ENCODE measurements at places on chromosomes 2 and 18.
A peak's percentile ranks its signal among the peaks of the same experiment; 100 is the strongest.

DNA sequence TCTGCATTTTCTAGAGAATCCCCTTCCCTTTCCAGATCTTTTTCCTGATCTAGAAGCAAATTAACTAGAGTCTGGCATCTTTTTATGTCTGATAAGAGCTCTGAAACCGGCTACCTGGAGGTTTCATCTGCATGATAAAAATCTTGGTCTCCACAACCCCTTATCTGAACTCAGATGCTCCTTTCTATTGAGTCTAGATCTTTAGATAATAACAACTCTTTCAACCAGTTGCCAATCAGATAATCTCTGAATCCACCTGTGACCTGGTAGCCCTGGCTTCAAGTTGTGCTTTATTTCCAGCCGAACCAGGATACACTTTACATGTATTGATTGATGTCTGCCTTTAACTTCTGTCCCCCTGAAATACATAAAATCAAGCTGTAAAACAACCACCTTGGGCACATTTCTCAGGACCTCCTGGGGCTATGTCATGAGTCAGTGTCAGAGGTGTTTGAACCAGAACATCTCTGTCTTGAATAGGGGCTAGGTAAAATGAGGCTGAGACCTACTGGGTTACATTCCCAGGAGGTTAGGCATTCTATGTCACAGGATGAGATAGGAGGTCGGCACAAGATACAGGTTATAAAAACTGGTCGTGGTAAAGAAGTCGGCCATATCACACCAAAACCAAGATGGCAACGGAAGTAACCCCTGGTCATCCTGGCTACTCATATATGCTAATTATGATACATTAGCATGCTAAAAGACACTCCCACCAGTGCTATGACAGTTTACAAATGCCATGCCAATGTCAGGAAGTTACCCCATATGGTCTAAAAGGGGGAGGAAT is 20.8 kb downstream of the RALBP1 start:
- DNase-seq, result no peak

- DNase-seq, result no peak
Observed at GRCh38 chr2:176566496-176566895, 297.3 kb downstream of the MTX2 start.

DNA sequence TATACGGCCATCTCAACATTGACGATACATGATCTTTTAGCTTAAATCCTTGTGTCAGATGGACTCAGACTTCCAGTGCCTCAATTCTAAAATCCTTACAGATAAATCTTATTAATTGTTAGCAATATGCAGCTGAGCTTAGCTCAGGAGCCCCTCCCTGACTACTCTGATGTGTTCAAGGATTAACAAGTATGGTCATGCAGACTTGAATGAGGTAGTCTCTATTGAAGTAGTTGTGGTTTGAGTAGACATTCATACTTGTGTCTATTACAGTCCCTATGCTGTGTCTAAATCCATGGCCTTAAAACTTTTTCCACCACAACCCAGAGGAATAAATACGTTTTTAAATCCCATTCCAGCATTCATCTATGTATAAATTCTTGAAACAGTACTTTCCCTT is 119.5 kb downstream of the NUP35 start:
- no peak for DNase-seq

DNA sequence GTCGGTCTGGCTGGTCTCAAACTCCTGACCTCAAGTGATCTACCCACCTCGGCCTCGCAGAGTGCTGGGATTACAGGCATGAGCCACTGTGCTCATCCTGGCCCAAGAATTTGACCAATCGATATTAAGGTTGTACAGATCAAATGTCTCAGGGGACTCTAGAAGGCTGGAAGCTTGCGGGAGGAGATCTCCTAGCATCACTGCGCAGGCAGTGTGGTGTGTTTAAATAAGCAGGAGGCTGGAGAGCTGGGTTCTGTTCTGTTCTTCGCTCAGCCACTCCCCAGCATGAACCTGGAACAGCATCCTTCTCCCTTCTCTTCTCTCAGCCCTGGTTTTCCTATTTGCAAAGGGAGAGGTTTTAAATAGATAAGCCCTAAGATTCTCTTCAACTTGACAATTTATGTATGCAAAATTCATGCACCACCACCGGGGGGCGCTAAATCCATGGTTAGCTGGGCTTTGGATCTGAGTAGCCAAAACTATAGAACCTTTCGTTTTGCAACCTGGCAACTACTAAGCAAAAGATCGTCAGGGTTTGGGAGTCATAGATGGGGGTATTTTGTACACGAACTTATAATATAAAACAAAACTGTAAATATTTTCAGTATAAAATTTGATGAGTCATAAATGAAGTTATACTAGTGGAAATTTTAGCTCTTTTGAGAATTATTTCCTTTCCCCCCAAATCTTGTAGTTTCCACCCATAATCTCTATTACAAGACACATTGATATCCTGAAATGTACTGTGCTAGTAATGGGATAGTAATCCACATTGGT is 60.6 kb downstream of the SLC16A14 start:
- DNase-seq, result peak; percentile 88

GRCh38 chr2:120105360-120105759 is 92.5 kb downstream of the EPB41L5 start:
- no peak for DNase-seq

DNA sequence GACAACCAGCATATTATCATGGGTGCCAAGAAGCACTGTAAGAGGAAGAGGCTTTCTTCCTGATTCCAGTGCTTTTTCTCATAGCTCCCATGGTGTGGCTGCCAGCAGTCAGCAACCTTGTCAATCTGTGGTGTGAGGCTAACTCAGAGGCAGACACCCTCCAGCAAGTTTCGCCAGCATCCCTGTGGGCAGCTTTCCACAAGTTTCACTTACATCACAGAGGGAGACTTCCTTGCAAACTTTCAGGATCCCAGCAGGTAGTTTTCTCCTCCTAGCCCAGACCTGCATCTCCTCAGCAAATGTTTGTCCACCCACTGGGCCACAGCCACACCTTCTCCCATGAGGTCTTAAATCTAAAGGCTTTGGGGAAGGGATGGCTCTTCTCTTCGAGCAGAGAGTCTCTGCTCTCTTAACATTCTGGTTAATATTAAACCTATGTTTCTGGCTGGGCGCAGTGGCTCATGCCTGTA is 9.1 kb downstream of the DNAH7 start:
- no peak for DNase-seq

Measured in sciatic nerve (tissue), 2 donors.